ENCODE measurements at places on chromosomes 5 and 9.

DNA sequence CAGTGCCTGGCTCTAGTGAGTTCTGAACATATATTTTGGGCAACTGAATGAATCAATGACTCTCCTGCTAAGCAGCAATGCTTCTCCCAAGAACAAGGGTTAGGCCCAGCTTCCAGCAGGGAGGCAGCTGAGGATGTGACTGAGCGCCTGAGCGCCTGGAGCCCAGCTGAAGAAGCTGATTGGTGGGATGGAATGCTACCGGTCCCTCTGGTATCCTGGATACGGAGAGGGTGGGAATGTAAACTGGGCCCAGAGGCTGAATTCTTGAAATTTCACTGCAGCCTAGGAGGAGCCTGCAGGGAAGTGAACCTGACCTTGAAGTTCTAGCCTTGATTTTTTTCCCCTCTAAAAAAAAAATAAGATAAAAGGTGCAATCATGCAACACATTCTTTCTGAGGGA, 43.2 kb downstream of the WWC1 start:
- DNase-seq, result no peak

- DNase-seq, result no peak
Measured at GRCh38 chr9:116716438-116716837, 29.3 kb downstream of the TRIM32 start.

GRCh38 chr9:117691367-117691766, 12.8 kb upstream of the TLR4 start:
- no peak for DNase-seq

- DNase-seq, result no peak
Measured at GRCh38 chr5:14167211-14167845, 24.2 kb downstream of the TRIO start.

- DNase-seq, result no peak
Measured at GRCh38 chr9:122106576-122106975, 13.5 kb upstream of the TTLL11 start.

DNA sequence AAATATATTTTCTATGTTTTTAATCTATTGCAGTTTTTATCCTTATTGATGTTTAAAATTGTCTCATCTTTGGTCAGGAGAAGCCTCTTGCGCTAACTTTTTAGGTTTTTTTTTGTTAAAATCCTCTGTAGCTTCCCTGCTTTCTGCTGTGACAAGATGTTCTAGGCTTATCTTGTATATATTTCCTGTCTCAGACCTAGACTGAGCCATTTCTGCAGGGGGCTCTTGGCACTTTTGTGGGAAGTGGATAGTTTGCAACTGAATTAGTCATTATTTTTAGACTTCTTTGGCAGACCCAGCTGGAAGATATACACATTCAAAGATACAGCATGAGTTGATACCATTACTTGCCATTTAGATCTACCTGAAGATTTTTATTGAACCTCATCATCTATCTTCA, 28.8 kb downstream of the TCERG1 start:
- no peak for DNase-seq

DNA sequence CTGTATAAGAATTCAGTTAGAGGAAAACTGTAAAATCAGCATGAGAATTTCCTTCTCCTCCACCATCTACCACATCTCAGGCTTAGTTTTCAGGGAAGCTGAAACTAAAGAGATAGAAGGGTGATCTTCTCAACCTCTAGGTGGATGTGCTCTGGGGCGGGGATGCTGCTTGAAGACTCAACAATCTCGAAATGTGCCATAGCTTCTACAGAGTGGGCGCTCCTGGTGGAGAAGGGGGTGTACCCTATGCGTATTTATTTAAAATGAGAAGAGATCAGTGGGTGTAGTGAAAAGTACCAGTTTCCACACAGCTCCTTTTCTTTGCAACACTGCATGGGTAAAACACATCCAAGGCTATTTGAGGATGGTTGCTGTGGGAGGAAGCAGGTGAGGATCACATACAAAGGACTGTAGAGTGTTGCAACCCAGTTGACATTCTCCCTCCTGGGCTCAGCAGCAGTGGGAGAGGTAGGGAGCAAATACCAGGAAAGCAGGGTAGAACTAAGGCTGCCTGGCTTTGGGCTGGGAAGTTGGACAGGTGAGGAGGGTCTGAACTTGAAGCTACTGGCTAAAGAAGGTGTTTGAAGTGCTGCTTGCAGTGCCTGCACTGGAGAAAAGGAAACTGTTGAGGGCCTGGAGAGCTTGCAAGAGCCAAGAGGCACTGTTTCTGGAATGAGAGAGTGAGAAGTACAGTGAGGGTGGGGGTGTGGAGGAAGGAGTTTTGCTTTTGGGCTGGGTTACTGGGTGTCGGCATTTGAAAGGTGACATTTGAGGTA, 73.1 kb downstream of the MAST4 start:
- DNase-seq, result no peak

GRCh38 chr9:13445103-13445500, 165.6 kb upstream of the MPDZ start:
- no peak for DNase-seq

DNA sequence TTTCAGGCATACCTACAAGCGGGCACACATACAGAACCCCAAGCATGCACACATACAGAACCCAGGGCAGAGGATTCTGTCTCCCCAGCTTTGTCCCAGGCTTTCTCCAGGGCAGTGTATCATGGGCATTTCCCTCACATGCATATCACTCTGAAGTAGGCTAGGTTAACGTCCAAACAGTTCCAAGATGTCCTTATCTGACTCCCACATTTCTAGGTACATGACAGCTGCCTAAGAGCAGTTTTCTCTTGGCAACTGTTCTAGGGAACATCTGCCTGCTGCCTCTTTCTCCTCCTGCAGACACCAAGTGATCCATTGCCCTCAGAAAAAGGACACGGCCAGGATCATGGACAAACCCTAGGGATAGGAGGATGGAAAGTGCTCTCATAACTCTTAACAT, 84.9 kb upstream of the NR3C1 start:
- DNase-seq, result no peak

- DNase-seq, result peak; percentile 72
Measured at GRCh38 chr9:126719618-126720031, 85.2 kb upstream of the ZBTB43 start.

GRCh38 chr5:76787237-76787636, 31.6 kb upstream of the F2RL1 start:
- no peak for DNase-seq

DNA sequence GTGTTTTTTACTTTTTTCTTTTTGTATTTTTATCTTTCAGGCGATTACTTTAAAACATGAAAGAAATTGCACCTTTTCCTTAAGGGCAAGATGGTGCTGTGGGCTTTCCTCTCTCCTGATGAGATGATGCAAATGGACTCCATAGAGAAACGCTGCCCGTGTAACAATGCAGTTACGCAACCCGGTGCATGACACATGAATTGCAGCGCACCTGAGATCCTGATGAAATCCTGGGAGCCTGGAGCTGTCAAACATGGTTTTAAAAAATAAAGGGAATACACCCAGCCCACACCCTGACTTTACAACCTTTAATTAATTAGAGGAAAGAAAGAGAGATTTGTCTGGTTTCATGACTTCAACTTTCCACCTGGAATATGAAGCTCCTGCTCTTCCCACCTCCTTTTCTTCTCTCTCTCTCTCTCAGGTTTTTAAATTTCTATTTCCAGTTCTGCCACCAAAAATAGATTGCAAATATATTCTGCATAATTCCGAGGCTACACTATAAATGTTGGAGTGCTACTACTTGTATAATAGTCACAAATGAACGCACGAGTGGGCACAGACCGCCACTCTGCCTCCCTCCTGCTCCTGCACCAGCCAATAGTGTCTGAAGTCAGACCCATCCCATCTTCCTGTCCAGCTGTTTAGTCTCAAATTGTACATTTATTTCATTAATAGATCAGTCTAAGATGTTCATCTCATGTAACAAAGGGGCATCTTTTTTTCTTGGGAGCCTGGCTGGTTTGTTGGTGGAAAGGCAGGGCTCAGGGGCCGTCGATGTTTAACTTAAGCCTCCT, 179.1 kb downstream of the AUH start:
- no peak for DNase-seq

DNA sequence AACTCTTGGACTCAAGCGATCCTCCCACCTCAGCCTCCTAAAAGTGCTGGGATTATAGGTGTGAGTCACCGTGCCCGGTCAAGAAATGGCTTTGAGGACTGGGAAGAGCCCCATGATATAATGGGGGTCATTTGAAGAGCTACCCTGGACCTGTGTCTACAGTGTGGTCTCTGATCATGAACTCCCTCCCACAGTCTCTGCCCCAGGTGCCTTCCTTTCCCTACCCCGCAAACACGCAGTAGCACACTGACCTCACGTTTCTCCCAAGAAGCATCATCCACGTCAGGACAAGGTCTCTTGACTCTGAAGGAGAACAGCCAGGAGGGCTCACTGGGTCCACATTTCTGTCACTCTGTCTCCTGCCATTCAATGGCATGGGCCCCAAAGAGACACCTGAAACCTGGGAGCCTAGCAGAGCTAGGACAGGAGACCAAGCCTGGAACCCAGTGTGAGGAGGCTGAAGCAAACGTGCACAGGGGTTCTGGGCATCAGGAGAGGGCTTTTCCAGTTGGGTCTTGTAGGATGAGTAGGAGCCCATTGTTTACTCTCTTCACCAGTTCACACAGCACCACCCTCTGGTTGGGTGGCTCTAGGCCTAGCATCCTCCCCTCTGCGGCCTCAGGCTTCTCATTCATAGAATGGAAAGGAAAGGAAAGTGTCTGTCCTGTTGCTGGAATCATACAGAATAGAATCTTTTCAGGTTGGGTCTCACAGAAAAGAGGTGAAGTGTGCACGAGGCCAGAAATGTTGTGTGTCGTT, 23.0 kb downstream of the PRRX2 start:
- DNase-seq, result no peak

DNA sequence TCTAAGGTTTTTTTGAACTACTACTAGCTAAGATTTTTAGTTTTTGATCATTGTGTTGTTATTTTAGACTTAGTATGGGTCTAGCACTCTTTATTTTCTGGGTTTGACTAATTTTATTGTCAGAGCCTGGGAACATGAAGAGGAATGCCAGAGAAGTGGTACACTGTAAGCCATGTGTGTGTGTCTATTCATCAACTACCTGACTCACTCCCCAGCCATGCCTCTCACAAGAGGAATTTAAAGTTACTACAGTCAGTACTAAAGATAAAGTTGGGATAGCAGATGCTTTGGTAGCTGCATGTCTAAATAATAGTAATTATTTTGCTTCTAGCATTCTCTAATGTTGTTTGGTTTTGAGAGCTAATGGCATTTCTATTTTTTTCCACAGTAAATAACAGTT, 264.8 kb downstream of the CSNK1G3 start:
- no peak for DNase-seq

- no peak for DNase-seq
Measured at GRCh38 chr5:37900692-37901091, 60.9 kb upstream of the GDNF start.

GRCh38 chr5:109560554-109560953, 129.2 kb upstream of the MAN2A1 start:
- no peak for DNase-seq

DNA sequence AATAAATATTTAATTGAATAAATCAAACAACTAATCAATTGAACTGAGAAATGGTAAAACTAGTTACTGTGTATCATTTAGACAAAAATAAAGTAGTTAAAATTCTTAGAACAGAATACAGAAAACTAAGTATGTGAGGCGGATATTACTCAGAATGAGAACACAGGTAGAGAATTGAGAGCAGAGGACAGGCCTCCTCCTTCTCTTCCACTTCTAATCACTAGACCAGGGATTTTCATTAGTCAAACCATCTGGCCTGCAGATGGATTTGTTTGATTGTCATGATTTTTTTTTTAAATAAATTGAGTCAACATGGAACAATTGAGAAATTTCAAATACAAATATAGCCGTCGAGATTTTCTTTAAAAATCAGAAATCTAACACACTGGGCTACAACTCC, 198.6 kb upstream of the HMHB1 start:
- DNase-seq, result no peak

DNA sequence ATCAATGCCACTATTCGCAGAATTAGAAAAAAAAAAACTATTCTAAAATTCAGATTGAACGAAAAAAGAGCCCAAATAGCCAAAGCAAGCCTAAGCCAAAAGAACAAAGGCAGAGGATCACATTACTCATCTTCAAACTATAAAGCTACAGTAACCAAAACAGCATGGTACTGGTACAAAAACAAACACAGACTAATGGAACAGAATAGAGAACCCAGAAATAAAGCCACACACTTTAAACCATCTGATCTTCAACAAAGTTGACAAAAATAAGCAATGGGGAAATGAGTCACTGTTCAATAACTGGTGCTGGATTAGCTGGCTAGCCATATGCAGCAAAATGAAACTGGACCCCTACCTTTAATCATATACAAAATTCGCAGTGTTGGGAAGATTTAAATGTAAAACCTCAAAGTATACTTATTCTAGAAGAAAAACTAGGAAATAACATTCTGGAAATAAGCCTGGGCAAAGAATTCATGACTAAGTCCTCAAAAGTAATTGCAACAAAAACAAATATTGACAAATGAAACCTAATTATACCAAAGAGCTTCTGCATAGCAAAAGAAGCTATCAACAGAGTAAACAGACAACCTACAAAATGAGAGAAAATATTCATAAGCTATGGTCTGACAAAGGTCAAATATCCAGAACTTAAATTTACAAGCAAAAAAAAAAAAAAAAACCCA, 153.7 kb downstream of the NDUFS4 start:
- no peak for DNase-seq

All from stimulated activated CD4-positive, alpha-beta T cell treated with anti-CD3 and anti-CD28 coated beads, Interleukin-2, amount 100 ng/mL, for 48 hours (primary cell).